ENCODE measurements at places on chromosomes 4 and X.

DNA sequence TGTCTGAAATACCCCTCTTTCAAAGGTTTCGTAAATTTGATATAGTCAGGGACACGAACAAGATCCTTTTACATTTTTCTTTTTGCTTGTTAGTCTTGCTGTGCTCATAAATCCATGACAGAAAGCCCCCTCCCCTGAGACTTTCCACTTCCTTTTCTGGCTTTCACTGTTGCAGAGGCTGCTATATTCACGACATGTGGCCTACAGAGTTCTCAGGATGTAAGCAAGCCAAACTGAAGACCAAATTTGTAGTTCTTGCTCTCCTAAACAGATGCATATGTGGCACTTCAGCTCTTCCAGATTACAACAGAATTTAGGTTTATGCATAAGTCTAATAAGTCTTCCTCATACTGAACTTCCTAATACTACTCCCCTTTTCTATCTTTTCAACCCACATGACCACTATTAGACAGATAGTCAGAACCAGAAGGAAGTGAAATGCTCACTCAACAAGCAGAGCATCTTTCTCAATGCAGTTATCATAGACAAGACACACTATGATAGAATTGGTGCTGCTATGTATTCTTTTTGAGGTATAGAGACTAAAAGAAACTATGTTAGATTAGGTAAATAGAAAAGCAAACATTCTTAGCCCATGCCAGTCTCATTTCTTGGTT is 15.0 kb downstream of the BTK start:
- no peak overlapping the region for H3K4me3 ChIP-seq
- no peak for DNase-seq
- no peaks in the 10 kb centered on the region for H3K4me1 ChIP-seq
- no peaks in the 10 kb centered on the region for H3K36me3 ChIP-seq

GRCh38 chr4:149870008-149870407 is 54.4 kb upstream of the IQCM start:
- H3K4me1 ChIP-seq = no peaks in the 10 kb centered on the region
- no peak overlapping the region for H3K4me3 ChIP-seq
- H3K27ac ChIP-seq = no peak overlapping the region
- DNase-seq = no peak

DNA sequence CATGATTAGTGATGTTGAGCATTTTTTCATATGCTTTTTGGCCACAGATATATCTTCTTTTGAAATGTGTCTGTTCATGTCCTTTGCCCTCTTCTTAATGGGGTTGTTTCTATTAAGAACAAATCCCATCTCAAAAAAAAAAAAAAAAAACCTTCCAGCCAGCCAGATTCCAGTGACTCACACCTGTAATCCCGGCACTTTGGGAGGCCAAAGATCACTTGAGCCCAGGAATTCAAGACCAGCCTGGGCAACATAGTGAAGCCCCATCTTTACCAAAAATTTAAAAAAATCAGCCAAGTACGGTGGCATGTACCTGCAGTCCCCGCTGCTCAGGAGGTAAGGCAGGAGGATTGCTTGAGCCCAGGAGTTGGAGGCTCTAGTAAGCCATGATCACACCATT is 5.1 kb downstream of the RAB33B start:
- DNase-seq = no peak
- H3K4me1 ChIP-seq = peaks cover 18% of the 10 kb centered on the region
- H3K36me3 ChIP-seq = no peaks in the 10 kb centered on the region

GRCh38 chrX:116462822-116463221 is at the start of gene CT83:
CT83 (minus strand) TSS chrX:116462976; CDS start chrX:116462856, 120 bp downstream.
- H3K4me3 ChIP-seq = no peak within 1 kb of the TSS
- no peak within 1 kb of the TSS for H3K27ac ChIP-seq
- DNase-seq = no peak
- H3K36me3 ChIP-seq = no peaks in the 10 kb centered on the region

- H3K4me3 ChIP-seq = no peak overlapping the region
- H3K27me3 ChIP-seq = no peaks in the 10 kb centered on the region
- DNase-seq = no peak
- H3K4me1 ChIP-seq = peaks cover 5% of the 10 kb centered on the region
- H3K27ac ChIP-seq = no peak overlapping the region
These were observed 664.8 kb downstream of the PCDH18 start for GRCh38 chr4:136867465-136867864.

- no peaks in the 10 kb centered on the region for H3K27me3 ChIP-seq
- no peak overlapping the region for H3K27ac ChIP-seq
- no peaks in the 10 kb centered on the region for H3K36me3 ChIP-seq
- no peaks in the 10 kb centered on the region for H3K4me1 ChIP-seq
- H3K4me3 ChIP-seq = no peak overlapping the region
These were observed 29.1 kb upstream of the UTP14A start for GRCh38 chrX:129876771-129877305.

DNA sequence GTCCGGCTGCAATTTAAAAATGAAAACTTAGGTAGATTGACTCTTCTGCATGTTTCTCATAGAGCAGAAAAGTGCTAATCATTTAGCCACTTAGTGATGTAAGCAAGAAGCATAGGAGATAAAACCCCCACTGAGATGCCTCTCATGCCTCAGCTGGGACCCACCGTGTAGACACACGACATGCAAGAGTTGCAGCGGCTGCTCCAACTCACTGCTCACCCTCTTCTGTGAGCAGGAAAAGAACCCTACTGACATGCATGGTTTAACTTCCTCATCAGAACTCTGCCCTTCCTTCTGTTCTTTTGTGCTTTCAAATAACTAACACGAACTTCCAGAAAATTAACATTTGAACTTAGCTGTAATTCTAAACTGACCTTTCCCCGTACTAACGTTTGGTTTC is 41.0 kb downstream of the MAP7D3 start:
- H3K27me3 ChIP-seq = no peaks in the 10 kb centered on the region
- peaks cover 9% of the 10 kb centered on the region for H3K4me1 ChIP-seq
- H3K36me3 ChIP-seq = peaks cover 2% of the 10 kb centered on the region
- H3K27ac ChIP-seq = peak overlapping the region; percentile 95
- DNase-seq = no peak

GRCh38 chrX:148354916-148355315 is 145.5 kb upstream of the AFF2 start:
- H3K4me1 ChIP-seq = no peaks in the 10 kb centered on the region
- H3K27me3 ChIP-seq = no peaks in the 10 kb centered on the region
- no peak overlapping the region for H3K4me3 ChIP-seq
- DNase-seq = no peak
- no peak overlapping the region for H3K27ac ChIP-seq
- no peaks in the 10 kb centered on the region for H3K36me3 ChIP-seq

GRCh38 chrX:155231163-155231562 is 14.9 kb downstream of the VBP1 start:
- no peak for DNase-seq
- no peaks in the 10 kb centered on the region for H3K27me3 ChIP-seq
- H3K4me1 ChIP-seq = peaks cover 4% of the 10 kb centered on the region
- no peak overlapping the region for H3K27ac ChIP-seq

DNA sequence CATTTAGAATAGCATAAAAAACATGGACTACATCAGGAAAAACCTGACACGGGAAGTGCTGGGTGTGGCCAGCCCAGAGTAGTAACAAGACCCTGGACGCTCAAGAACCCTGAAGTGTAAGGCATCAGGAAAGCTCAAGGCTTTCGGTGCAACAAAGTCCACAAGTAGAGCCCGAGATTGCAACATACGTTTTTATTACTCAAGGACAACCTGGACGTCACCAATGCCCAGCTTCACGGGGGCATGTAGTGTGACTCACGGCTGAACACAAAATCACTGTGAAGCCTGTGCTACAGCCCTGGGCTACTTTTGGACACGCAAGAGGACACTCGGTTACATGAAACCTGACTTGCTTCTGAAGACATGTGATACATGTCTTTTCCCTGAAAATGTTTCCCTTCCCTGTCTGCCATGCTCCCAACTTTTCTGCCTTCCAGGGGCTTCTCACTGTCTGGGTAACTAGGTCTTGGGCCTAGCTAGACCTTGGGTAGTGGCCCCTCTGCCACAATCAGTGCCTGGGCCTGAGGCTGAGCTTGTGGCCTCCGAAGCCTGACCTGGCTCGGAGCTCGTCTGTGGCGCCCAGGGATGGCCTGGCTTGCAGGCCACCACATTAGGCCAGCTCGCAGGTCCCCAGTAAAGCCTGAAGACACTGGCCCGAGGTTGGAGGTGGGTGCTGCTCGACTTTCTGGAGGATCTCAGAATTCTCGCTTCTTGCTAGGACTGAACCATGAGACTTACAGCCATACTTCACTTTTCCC is 9.2 kb downstream of the IRAK1 start:
- peak overlapping the region; percentile 85 for H3K27ac ChIP-seq
- peaks cover 8% of the 10 kb centered on the region for H3K4me1 ChIP-seq
- no peaks in the 10 kb centered on the region for H3K36me3 ChIP-seq

- no peaks in the 10 kb centered on the region for H3K4me1 ChIP-seq
- no peak overlapping the region for H3K4me3 ChIP-seq
- H3K27me3 ChIP-seq = peaks cover 1% of the 10 kb centered on the region
- no peaks in the 10 kb centered on the region for H3K36me3 ChIP-seq
- H3K27ac ChIP-seq = no peak overlapping the region
These were observed 607.1 kb upstream of the DIPK2B start for GRCh38 chrX:45807572-45808425.

DNA sequence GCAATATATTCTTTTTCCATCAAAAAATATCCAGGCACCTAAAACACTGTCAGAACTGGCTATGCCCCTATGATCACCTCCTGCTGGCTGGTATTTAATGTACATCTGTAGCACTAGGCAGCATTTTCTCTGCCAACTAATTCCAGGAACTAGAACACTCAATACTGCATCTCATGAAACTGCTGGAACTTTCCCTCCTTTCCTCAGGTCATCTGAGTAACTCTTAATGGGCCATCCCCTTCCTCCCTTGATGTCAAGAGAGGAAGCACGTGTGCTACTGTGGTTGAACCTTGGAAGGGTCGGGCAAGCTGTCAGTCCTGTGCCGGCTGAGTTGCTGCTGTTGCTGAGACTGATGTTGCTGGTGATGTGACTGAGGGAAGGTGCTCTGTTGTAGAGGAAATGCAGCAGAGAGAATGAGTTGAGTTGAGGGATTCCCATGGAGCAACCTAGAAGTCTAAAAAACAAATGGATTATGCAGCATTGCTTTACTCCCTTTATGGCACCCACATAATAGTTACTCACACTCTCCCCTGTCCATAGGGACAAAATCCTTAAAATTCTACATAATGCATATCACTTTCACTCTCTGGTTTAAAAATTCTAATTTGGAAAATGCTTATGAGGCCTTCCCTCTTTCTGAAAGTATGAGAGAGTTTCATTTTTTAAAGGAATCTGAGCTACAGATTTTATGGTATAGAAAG is 39.5 kb downstream of the TMEM165 start:
- H3K27ac ChIP-seq = no peak overlapping the region
- no peak for DNase-seq
- H3K4me3 ChIP-seq = no peak overlapping the region
- H3K36me3 ChIP-seq = peaks cover 2% of the 10 kb centered on the region
- no peaks in the 10 kb centered on the region for H3K27me3 ChIP-seq
- H3K4me1 ChIP-seq = no peaks in the 10 kb centered on the region

GRCh38 chr4:76216975-76217814 is 3.6 kb upstream of the SCARB2 start:
- peaks cover 61% of the 10 kb centered on the region for H3K4me1 ChIP-seq
- no peaks in the 10 kb centered on the region for H3K27me3 ChIP-seq
- H3K27ac ChIP-seq = peak overlapping the region; percentile 97
- DNase-seq = no peak
- no peaks in the 10 kb centered on the region for H3K36me3 ChIP-seq
- H3K4me3 ChIP-seq = peak overlapping the region; percentile 2

- H3K4me1 ChIP-seq = peaks cover 12% of the 10 kb centered on the region
- H3K36me3 ChIP-seq = no peaks in the 10 kb centered on the region
- peak overlapping the region; percentile 74 for H3K27ac ChIP-seq
- H3K27me3 ChIP-seq = no peaks in the 10 kb centered on the region
- DNase-seq = peak; percentile 74
These were observed 56.6 kb upstream of the BCOR start for GRCh38 chrX:40154250-40154852.

- H3K4me1 ChIP-seq = no peaks in the 10 kb centered on the region
- no peak for DNase-seq
- no peaks in the 10 kb centered on the region for H3K36me3 ChIP-seq
- no peaks in the 10 kb centered on the region for H3K27me3 ChIP-seq
These were observed 179.1 kb upstream of the NDST4 start for GRCh38 chr4:115292320-115293092.

- no peak for DNase-seq
- no peak overlapping the region for H3K4me3 ChIP-seq
- H3K36me3 ChIP-seq = no peaks in the 10 kb centered on the region
- H3K27me3 ChIP-seq = no peaks in the 10 kb centered on the region
- no peak overlapping the region for H3K27ac ChIP-seq
These were observed 121.1 kb upstream of the SORBS2 start for GRCh38 chr4:185933078-185933581.

GRCh38 chrX:20529301-20529700 is 262.6 kb upstream of the RPS6KA3 start:
- no peak overlapping the region for H3K4me3 ChIP-seq
- no peaks in the 10 kb centered on the region for H3K4me1 ChIP-seq
- no peaks in the 10 kb centered on the region for H3K36me3 ChIP-seq
- no peaks in the 10 kb centered on the region for H3K27me3 ChIP-seq
- no peak for DNase-seq
- H3K27ac ChIP-seq = no peak overlapping the region

DNA sequence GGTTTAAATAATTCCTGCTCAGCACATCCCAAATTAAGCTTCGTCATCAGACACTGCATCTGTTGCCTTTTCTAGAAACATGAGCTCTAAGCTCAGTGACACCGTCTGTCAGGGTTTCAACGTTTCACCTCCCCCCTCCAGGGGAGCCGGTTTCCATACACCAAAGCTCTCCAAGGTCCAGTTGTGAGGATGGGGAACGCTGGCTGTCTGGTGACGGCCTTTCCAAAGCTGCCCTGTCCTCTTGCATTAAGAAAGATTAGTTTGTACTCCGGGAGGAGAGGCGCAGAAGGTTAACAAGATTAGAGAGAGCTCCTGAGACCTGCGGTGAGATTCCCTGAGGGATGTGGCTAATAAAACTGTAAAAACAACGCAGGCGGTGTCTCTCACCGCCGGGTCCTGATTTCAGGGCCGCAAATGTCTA is 43.2 kb downstream of the ASMT start:
- DNase-seq = no peak
- H3K27ac ChIP-seq = no peak overlapping the region
- no peaks in the 10 kb centered on the region for H3K36me3 ChIP-seq
- H3K4me3 ChIP-seq = no peak overlapping the region
- H3K27me3 ChIP-seq = no peaks in the 10 kb centered on the region

DNA sequence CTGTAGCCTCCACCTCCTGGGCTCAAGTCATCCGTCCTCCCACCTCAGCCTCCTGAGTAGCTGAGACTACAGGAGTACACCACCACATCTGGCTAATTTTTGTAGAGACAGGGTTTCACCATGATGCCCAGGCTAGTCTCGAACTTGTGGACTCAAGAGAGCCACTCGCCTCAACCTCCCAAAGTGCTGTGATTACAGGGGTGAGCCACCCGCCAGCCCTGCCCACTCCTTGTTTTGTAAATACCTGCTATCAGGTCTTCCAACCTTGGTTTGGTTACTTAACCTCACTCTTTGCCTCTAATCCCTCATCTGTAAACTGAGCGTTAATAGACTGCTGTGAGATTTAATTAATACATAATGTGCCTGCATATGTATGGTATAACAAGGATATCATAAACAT is 803 bp downstream of the CNGA1 start:
- H3K36me3 ChIP-seq = no peaks in the 10 kb centered on the region
- peak overlapping the region; percentile 87 for H3K4me3 ChIP-seq
- H3K27me3 ChIP-seq = no peaks in the 10 kb centered on the region
- DNase-seq = no peak
- H3K27ac ChIP-seq = peak overlapping the region; percentile 84

Measured in psoas muscle (tissue), 8 donors.